Stimulated activated CD8-positive, alpha-beta memory T cell treated with anti-CD3 and anti-CD28 coated beads, Interleukin-7, amount 100 ng/mL, for 24 hours (primary cell): ENCODE measurements at places on chromosomes 3 and 15.

DNA sequence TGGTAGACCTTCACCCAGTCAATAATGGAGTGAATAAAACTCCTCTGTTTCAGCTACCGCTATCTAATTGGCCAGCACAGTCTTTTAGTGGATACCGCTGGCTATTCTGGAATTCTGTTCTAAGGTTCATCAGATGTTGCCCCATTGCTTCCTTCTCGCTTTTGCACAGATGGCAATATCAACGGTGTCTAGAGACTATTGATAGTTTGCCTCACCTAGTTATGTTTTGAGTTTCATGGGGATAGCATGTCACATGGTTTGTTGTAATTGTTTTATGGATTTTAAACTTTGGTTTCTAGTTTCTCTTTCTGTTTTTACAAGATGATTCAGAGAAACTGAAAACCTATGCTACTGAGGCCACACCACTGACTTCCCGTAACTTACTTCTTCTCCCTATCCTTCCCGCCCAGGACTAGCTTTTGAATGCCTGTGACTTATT is 2.0 kb downstream of the XRN1 start:
- no peak for DNase-seq

- no peak for DNase-seq
These were observed 111.8 kb downstream of the GABRB3 start for GRCh38 chr15:26661107-26661506.

GRCh38 chr15:75059607-75060006 is 36.2 kb downstream of the PPCDC start:
- DNase-seq = no peak

GRCh38 chr3:42190701-42191442 is 75.1 kb downstream of the CCK start:
- DNase-seq = peak; percentile 39

DNA sequence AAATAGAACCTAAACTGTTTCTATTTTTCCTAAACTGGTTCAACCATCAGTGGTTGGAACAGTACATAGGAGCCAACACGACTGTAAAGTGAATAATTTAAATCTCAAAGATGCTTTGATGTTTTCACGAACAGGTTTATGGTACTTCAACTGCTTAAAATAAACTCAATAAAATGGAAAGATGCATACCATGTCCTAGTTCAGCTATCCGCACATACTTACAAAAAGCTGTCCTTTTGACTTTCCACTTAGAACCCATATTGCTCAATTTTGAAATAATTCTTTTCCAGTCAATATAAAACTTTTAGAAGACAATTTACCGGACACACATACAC is 902 bp downstream of the CMTM6 start:
- no peak for DNase-seq

- DNase-seq = no peak
These were observed 27.9 kb downstream of the CYP8B1 start for GRCh38 chr3:42847731-42848130.

GRCh38 chr3:50657407-50657806 is 17.3 kb upstream of the DOCK3 start:
- DNase-seq = no peak

DNA sequence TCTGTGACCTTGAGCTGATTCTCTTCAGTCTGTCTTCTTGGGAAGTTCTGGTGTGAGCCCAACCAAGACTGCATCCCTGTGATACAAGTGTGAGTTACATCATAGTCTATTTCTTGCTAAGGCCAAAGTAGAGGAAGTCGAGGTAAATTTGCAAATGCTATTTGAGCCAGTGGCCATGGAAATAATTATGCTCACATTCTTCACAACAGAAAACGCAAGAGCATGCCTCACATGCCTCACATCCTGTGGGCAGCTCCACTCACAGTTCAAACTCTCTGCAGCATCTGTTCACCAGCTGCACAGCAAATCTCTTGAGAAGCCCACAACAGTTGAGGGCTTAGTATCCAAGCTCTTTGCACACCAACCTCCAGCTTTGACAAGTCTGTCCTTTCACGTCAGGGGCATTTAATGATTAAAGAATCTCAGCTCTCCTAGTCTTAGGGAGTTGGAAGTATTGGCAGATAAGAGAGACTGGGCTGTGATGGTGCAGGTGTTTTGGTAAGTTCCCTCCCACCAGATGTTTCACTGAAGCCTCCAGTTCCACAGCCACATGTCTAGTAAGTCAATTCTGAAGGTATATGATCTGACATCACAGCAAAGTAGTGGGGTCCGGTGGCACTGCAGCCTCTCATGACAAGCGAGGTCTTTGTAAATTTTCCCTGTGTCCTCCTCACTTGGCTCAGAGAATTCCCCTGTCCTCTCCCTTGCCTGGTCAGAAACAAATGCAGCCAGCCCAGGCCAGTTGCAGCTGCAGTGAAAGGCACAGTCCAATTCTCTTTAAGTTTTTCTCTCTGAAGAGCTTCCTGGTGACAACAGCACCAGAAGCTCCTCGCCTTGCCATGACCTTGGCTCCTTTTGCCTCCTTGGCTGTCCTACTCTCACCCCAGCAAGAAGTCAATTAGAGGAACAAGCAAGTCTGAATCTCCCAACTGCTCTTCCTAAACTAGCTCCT is 166.1 kb downstream of the SSR3 start:
- no peak for DNase-seq

DNA sequence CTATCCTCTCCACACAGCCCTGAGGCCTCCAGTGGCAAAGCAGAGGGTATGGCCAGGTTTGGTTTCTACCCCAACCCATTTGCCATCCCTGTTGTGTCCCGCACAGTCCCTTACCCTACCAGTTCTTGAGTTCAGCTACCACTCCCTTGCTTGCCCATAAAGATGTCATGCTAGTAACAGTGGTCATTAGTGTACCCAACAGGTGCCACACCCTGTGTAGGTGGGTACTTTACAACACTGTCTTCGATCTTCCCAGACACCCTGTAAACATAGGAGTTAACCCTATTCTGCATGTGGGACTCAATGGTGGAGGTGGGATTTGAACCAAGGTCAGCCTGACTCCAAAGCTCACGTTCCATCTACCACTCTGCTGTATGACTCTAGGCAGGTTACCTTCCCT is 23.2 kb downstream of the LINGO1 start:
- no peak for DNase-seq

DNA sequence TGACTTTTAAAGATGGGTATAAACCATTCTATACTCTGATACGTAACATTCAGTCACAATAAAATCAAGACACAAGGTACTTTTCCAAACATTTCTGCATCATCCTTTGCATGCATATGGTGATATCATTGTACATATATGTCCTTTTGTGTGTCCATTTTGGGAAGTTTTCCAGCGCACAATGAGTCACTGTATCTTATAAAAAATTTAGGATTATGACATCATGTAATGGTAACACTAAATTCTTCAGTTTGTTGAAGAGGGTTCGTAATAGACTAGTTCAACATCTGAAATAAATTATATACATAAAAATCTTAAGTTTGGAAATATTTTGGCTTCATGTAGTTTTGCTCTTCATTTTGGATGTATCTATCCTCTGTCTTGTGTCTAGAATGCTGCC is 480.9 kb downstream of the ROBO1 start:
- no peak for DNase-seq

DNA sequence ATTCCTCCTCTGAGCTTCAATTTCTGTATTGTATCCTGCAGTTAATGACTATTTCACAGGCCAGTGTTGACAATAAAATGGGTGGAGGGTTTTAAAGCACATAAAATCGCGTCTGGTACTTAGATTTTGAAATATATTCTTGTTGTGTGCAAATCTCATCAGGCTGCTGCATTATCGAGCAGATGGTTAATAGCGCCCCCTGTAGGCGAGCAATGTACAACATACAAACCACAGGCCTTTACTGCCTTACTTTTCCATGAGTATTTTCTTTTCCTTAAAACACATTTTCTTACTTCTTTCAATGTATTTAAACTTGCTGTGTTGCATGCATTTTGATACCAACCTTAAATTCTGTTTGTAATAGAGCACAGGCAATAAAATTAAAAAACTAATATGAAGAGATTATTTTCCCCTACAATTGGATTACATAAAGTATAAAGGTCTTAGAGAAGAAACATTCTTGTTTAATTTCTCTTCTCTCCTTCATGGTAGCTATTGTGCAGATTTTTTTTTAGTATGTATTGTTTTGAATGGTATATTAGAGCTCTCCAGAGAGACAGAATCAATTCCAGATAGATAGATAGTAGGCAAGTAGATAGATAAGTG is 608.4 kb downstream of the CADM2 start:
- no peak for DNase-seq

DNA sequence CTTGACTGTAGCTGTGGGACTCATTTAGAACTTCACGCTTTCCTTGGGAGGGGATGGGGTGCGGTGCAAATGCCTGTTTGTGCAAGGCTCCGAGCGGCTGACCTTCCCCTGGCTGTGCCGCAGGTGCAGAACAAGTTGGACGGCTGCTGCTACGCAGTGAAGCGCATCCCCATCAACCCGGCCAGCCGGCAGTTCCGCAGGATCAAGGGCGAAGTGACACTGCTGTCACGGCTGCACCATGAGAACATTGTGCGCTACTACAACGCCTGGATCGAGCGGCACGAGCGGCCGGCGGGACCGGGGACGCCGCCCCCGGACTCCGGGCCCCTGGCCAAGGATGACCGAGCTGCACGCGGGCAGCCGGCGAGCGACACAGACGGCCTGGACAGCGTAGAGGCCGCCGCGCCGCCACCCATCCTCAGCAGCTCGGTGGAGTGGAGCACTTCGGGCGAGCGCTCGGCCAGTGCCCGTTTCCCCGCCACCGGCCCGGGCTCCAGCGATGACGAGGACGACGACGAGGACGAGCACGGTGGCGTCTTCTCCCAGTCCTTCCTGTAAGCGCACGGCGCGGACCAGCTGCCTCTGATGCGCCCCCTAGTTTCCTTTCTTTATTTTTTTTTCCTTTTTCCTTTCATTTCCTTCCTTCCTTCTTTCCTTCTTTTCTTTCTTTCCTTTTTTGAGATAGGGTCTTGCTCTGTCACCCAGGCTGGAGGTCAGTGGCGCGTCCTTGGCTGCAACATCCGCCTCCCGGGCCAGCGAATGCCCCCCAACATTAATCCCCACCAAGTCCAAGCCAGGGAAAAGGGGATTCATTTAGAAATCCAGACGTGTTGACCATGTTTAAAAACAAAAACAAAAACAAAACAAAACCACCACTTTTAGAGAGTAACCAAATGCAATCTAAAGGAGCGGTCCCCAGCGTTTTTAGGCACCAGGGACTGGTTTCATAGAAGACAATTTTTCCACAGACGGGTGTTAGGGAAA is 42.7 kb downstream of the EIF2AK4 start:
- DNase-seq = no peak

- DNase-seq = no peak
These were observed 34.3 kb downstream of the ZBTB38 start for GRCh38 chr3:141402476-141403171.

DNA sequence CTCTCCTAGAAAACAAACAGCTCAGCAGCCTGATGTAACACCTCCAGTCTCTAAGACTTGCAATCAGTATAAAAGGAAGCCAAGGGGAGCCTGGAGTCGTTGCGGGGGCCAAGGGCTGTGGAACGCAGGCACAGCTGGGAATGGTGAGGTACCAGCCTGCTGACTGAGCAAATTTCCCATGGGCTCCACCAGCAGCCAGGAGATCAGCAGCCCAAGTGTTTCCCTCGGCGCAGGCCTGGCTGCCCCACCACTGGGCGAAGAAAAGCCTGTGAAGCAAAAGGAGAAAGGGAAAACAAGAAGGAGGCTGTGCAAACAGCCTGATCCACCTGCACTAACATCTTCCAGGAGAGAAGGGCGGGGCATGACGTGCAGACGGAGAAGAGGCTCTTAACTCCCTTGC is 155.3 kb downstream of the SHQ1 start:
- DNase-seq = no peak

DNA sequence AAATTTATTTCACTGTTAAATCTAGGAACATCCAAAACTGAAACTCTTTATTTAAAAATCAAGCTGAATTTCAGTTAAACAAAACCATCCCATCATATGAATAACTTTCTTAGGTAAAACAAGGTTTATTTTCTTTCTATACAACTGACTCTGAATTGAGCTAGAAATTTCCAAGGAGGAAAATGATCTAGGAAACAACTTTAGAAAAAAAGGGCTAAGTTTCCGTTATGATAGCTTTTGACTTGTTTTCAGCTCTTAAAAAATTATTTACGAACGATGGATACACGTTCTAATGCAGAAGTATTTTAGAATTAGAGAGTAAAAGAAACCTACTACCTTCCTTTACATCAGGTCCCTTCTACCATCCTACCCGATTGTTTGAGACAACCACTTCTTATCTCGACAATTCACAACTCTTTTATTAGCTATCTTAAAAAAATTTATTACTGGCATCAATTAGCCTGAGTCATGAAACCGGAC is 1.8 kb upstream of the IGF1R start:
- DNase-seq = no peak

- no peak for DNase-seq
These were observed 34.6 kb upstream of the DPH6 start for GRCh38 chr15:35580606-35581005.

GRCh38 chr3:177249203-177249602 is 51.9 kb upstream of the TBL1XR1 start:
- no peak for DNase-seq

GRCh38 chr15:31345606-31346366 is 19.2 kb downstream of the KLF13 start:
- no peak for DNase-seq
